ENCODE measurements at places on chromosomes 5 and 9. TPM values are rescaled to one million over a fixed set of nuclear protein-coding genes. Genes with fewer than 3 reads are reported as not detected.

The EMB gene
- total RNA-seq = 0.07 TPM

The IRX4 gene
- total RNA-seq = not detected

The ERCC8 gene
- total RNA-seq = 21.5 TPM

The PIP5KL1 gene
- 0.43 TPM for total RNA-seq

The PTGER4 gene
- total RNA-seq = 114 TPM

The TAF11L5 gene
- total RNA-seq = not detected

The JAKMIP2 gene
- total RNA-seq = not detected

The TAF11L10 gene
- not detected for total RNA-seq

The PCDHGC3 gene
- total RNA-seq = 19.6 TPM

The EGFL7 gene
- 489 TPM for total RNA-seq

The TLR4 gene
- 139 TPM for total RNA-seq

The INSL6 gene
- not detected for total RNA-seq

The SCGB3A2 gene
- total RNA-seq = not detected

The THBS4 gene
- not detected for total RNA-seq

The NUTM2F gene
- not detected for total RNA-seq

The HMMR gene
- total RNA-seq = 53.1 TPM

The PITX1 gene
- 0.57 TPM for total RNA-seq

The SPINK6 gene
- not detected for total RNA-seq

The EFNA5 gene
- 25.8 TPM for total RNA-seq

The NIPAL4 gene
- total RNA-seq = not detected

The MLANA gene
- not detected for total RNA-seq

The QRFP gene
- total RNA-seq = not detected

The PKD2L2 gene
- not detected for total RNA-seq

The CATSPER3 gene
- total RNA-seq = not detected

The SPAG8 gene
- 0.13 TPM for total RNA-seq

The TARS1 gene
- total RNA-seq = 323 TPM

The MTX3 gene
- 11.5 TPM for total RNA-seq

The LCN10 gene
- total RNA-seq = not detected

The C1QTNF2 gene
- total RNA-seq = not detected

The RASGEF1C gene
- total RNA-seq = not detected

The ORM2 gene
- not detected for total RNA-seq

The DOK3 gene
- total RNA-seq = 2.8 TPM

The PCDHA4 gene
- 0.22 TPM for total RNA-seq

The SLC46A2 gene
- total RNA-seq = not detected

The ACTBL2 gene
- not detected for total RNA-seq

The FOXE1 gene
- not detected for total RNA-seq

The CCDC192 gene
- total RNA-seq = not detected

The C5orf52 gene
- total RNA-seq = not detected

The MAML1 gene
- 13.2 TPM for total RNA-seq

The RASGRF2 gene
- total RNA-seq = 28.9 TPM

The GCNT1 gene
- 13.4 TPM for total RNA-seq

The TOR2A gene
- total RNA-seq = 9.2 TPM

The LHX2 gene
- total RNA-seq = not detected

The ADRA1B gene
- total RNA-seq = 0.13 TPM

The IPPK gene
- total RNA-seq = 16.1 TPM

The DOCK8 gene
- 0.80 TPM for total RNA-seq

The GDA gene
- not detected for total RNA-seq

The PCDH12 gene
- total RNA-seq = 35.1 TPM

The ARID3C gene
- total RNA-seq = 0.07 TPM

The LHX3 gene
- not detected for total RNA-seq

The GABRG2 gene
- total RNA-seq = not detected

The AGXT2 gene
- total RNA-seq = not detected

The ANKRD33B gene
- total RNA-seq = 6.0 TPM

The NKD2 gene
- total RNA-seq = not detected

The WNT8A gene
- total RNA-seq = not detected

The GABRA6 gene
- 0.66 TPM for total RNA-seq

Measured in thoracic aorta endothelial cell (primary cell).